ENCODE measurements at places on chromosomes 4 and X.
A peak's percentile ranks its signal among the peaks of the same experiment; 100 is the strongest.

DNA sequence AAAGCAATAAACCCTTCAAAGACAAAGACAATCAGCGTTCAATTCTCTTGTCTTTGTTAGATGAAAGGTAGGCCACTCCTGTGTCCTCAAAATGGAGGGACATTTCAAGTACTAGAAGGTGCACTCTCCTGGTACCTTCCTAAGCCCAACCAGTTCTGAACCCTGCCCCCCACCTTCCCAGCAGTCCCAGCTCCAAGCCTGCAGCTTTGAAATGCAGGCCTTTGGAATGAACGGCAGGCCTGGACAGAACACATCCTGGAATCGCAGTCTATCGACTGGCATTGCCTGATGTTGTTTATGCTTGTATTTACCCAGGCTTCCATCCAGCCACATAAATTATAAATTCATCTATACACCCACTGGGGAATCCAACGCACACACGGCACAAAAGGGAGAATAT is 47.4 kb downstream of the RASGEF1B start:
- DNase-seq = no peak

DNA sequence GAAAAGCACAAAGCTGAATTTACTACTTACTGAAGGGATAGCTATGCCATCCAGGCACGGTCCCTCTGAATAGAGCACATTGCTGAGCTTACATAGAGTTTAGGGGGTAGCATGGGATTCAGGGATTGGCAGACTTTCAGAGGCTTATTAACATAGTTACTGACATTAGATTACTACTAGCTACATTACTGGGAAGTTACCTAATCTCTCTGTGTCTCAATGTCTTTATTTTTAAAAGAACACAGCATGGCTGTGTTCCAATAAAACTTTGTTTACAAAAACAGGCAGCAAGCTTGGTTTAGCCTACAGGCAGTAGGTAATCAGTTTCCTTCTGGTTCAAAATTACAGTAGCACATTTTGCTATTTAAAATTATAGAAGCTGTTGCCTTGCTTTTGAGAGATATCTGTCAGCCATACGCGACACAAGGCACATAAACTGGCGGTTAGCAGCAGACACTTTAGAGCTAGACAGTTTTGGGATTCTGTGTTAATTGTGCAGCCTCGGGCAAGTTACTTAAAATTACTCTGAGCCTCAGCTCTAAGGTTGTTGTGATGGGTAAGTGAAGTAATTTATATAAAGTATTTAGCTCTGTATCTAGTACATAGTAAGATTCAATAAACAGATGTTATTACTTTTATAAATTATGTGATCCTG is 6.9 kb downstream of the KLHL8 start:
- no peak for DNase-seq

DNA sequence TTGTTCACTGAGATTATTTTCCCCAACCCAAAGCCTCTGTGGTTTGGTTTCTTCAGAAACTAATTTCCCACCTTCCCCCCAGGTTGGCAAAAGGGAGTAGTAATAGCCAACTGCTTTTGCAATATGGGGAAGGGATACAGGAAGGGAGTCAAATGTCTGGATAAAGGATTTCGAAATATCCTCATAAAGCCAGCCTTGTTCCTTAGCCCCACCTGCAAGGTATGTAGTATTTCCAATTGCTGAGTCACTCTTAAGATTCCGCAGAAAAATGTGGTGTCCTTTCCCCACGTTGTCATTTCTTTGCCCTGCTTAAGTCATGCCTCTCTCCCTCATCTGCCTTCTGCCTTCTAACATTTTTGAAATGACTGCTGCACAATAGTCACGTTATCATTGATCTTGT is 138.8 kb upstream of the DCAF8L1 start:
- DNase-seq = no peak

DNA sequence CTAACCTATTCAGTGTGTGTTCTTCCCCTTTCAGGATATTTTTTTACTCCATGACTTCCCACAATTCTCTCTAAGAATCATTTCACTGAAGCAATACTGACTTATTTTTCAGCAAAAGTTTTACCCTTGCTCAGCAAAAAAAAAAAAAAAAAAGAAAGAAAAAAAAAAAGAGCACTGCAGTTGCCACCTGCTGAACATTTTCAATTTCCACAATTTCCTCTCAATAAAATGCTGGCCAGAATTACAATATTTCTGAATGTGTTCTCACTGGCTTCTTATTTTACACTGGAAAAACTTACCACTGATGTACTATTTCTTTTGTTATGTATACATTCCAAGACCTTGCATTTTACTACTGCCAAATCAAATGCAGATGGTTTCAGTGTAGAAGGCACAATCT is 210.4 kb downstream of the PAPSS1 start:
- DNase-seq = no peak

GRCh38 chr4:10032625-10033024 is 11.3 kb upstream of the SLC2A9 start:
- no peak for DNase-seq

- no peak for DNase-seq
These were observed 42.8 kb downstream of the FHL1 start for GRCh38 chrX:136190038-136190713.

- no peak for DNase-seq
These were observed 94.7 kb upstream of the DIPK2B start for GRCh38 chrX:45295259-45295986.

GRCh38 chr4:179738822-179739221 is 2296.6 kb upstream of the AGA start:
- DNase-seq = no peak

DNA sequence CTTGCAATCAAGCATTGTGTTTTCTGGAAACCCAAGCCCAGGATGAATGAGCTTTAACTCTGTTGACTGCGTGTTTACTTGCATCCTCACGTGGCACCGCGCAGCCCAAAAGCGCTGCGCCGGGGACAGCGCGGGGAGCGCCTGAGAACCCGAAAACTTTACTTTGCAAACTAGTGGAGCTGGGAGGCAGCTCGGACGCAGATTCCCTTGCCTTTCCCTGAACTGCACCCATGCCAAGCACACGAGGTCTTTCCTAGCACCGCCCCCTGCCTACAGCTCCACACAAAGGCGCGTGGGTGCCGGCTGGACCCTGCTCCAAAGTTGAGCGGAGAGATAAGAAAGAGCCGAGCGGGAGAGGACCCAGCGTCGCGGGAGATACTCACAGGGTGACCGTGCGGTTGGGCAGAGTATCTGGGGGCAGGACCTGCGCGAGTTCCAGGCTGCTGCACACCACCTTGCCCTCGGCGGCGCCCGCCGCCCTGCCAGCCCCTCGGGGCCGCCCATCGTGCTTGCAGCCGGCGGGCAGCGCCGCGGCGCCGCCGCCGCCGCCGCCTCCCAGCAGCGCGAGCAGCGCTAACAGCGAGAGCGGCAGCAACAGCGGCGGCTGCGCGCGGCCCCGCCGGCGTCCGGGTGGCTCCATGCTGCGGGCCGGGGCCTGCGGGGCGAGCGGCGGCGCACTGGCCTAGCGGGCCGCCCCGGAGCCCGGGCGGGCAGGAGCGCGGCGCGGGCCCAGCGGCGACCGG is 550 bp downstream of the ADGRA3 start:
- no peak for DNase-seq

- peak; percentile 32 for DNase-seq
These were observed 145.5 kb downstream of the NWD2 start for GRCh38 chr4:37389967-37390580.

GRCh38 chr4:147740176-147740575 is 8.3 kb downstream of the ARHGAP10 start:
- DNase-seq = no peak

- DNase-seq = no peak
These were observed 146.7 kb upstream of the ZXDB start for GRCh38 chrX:57445076-57445475.

DNA sequence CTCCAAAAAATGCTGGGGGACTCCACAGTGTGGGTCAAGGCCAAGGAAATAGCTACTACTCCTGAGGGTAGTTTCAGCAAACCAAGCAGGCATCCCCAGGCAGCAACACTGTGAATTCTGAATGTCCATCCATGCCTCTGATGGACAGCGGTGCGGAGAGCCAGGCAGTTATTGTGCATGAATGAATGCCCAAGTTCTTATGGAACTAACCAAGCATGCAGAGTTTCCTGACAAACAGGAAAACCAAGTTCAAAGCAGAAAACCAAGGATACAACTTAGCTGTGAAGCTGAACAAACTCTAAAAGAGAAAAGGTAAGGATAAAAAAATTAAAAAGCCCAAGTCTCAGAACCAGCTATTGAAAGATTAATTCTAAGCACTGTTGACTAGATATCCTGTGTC is 642.6 kb upstream of the HS3ST1 start:
- DNase-seq = no peak

DNA sequence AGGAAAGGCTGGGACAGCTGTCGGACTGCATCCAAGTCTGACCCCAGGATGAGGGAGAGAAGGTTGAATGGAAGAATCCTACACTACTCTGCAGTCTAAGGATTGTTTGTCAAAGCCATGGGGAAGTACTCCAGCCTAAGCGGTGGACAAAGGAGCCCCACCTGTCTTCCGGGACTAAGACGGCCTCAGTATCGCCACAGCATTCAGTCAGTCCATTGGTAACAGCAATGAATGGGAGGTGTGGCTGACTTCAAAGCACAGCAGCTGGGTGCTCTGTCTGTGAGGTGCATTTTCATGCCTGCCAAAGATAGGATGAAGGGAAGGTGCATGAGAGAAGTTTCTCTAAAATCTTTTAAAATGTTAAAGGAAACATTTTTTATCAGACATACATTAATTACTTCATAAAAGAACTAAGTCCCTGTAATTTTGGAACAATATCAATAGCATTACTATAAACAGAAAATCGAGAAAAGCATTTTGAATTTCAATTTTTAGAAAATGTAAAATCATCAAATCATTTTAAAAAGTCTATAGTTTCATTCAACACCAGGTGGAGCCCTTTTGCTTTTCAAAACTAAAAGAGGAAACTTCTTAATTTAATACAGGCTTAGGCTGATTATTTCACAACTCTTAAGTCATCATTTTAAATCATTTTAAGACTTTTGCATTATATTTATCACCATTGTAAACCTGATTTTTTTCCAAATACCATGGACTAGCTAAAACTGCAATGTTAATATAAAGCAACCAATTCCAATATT is 27.6 kb upstream of the INTU start:
- no peak for DNase-seq

GRCh38 chr4:2284161-2284933 is 22.4 kb upstream of the MXD4 start:
- DNase-seq = no peak

- DNase-seq = no peak
These were observed 79.6 kb downstream of the MGST2 start for GRCh38 chr4:139745111-139745639.

DNA sequence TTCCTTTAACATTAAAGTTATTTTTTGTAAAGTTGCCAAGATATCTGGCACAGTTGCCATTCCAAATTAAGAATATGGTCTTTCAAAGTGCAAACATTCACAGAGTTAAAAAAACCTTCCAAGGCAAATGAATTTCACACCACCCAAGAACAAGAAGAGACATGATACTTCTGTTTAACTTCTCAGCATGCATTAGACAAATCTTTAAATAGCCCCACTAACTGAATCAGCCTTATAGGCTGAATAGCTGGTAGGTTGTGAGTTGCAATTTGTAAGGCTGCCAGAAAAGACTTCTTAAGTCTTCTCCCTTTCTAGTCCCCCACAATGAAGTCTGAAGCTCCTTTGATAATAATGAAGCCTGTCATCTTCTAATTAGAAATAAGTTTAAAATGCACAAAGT is 95.6 kb downstream of the MAPK10 start:
- DNase-seq = no peak

DNA sequence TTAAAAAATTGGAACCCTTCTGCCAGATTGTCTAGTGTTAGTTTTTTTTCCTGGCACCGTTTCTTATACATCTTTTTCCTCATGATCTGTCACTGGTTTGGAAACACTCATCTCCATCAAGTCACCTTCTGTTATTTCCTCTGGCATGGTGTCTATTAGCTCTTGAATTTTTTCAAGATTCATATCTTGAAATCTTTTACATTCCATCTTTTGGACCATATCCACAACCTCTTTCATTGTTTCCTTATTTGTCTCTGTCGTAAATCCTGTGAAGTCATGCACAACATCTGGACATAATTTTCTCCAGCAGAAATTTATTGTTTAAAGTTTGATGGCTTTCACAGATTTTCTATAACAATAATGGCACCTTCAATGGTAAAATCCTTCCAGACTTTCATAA is 10.2 kb upstream of the TMEM185A start:
- DNase-seq = no peak

DNA sequence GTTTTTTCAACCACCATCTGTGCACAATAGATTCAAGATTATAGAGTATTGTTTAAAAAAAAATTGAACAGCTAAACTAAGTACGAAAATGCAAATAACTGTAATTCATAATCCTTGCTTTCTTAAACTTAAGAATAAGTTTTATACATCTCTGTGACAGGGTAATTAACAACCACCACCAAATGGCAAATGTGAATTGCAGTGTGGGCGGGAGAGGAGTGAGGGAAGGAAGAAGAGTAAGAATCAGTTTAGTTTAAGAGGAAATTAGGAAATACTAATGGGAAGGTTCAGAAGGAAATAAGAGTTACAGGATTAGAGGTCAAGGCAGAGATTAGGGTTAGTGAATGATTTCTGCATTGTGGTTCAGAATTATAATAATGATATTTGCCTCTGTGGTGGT is 430.9 kb downstream of the SPRY1 start:
- DNase-seq = no peak

- DNase-seq = no peak
These were observed 39.6 kb upstream of the SLC7A3 start for GRCh38 chrX:70970482-70970995.

GRCh38 chrX:149504226-149504914 is 736 bp downstream of the IDS start:
- no peak for DNase-seq

DNA sequence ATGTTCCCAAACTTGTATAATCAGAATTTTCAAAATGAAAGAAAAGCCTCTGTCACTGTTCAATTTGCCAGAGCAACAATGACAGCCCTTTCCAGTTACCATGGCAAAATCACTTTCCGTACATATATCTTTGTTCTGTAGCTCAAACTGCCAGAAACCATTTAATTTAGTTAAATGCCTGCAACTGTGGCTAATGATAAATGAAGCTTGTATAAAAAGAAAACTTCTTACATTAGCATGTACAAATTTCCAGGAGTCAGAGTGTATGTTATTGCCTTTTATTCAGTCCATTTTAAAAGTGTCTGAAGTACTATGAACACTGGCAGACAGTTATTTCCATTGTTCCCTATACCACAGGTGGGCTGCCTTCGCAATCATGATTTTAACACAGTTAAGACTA is 30.3 kb downstream of the ARAP2 start:
- DNase-seq = no peak

DNA sequence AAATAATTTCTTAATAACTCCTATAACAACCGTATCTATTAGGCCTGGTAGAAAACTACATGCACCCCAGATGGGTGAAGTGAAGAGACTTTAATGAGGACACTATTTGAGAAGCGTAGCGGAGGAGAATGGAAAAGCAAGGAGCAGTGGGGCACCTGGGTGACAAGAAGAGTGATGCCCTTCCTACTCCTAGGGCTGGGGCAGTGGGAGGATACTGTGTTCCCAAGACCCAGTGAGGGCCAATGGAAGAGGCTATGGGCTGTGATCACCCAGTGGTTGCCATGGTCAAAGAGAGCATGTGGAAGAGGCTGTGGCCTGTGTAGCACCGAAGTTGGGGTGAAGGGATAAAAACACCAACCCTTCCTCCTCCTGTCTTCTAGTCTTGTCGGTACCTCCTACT is 86.5 kb upstream of the SHISA3 start:
- no peak for DNase-seq
